IPS DF 19.7 (cell line): ENCODE measurements at places on chromosomes 4 and X.

GRCh38 chr4:26325191-26325590 is 4.4 kb downstream of the RBPJ start:
- no peak for DNase-seq

DNA sequence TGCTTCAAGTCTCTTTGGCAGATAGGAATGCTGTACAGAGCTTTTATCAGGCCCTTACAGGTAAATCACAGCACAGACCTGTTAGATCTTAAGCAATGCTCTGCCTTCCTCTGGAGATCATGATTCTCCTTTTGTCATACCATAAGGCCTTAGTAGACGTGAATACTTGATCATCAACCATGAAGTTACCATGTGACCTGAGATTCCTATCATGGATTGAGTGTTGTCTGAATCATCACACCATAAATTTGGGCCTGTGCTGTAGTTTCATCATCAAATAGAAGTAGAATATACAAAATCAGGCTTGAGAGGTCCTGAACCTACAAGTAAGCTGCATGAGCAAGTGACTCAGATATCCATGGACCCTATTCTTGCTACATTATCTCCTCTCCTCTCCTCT is 466.8 kb upstream of the INTU start:
- no peak for DNase-seq

- DNase-seq = no peak
These were observed at the start of gene MAMLD1 for GRCh38 chrX:150362599-150363481. MAMLD1 (plus strand) TSS chrX:150363317; CDS start chrX:150445517, 82,200 bp downstream.

DNA sequence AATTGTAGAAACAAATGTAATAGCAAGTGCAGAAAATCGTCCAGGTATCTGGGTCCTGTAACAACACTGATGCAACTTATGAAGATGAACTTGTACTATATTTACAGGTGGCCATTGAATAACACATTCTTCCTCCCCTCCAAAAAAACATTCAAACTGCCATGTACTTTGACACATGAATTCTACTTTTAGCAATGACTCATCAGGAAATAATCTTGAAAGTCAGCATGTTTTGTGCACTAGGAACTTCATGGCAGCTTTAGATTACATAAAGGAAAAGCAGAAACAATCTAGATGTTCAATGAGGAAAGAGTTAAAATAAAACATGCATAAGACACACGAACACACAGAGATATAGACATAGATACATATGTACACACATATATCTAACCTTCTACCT is 2.5 kb downstream of the PABPC1L2A start:
- no peak for DNase-seq

- no peak for DNase-seq
These were observed 7.7 kb upstream of the WDR13 start for GRCh38 chrX:48589482-48590162.

- no peak for DNase-seq
These were observed 14.0 kb downstream of the RAP1GDS1 start for GRCh38 chr4:98275145-98275544.

- DNase-seq = no peak
These were observed 282.9 kb downstream of the USP46 start for GRCh38 chr4:52376132-52376704.

GRCh38 chr4:37827030-37827685 is 672 bp downstream of the PGM2 start:
- DNase-seq = no peak

DNA sequence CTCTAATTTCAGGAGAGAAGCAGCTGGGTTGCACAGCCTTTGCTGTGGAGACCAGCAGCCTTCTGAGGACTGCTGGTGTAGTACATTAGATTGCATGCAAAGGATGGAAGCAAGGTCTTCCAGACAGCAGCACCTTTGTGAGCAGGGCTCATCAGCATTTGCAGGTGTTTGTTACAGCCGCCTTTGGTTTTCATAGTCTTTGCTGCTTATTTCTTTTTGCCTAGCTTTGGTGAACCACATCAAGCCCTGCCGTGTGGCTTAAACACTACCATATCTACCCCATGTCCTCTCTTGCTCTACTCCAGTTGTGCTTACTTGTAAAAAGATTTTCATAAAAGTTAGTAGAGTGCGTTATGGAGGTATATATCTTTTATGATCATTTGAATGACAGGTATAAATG is 57.5 kb downstream of the MTM1 start:
- DNase-seq = no peak

DNA sequence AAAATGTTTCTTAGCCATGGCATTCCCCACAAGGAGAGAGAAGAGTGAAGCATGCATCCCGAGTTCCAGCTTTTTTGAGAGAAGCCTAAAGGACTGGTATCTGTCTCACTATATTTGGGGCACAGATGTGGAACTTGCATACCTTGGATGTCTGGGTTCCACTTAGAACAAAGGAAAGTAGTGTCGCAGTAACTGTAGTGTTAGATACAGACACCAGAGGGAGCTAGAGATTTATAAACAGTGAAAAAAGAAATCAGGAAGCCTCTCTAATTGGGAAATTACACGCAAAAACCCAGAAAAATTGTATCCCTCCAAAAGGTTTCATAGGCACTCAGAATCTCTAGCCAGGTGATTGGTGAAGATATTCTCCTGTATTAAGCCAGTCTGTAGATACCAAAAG is 34.4 kb downstream of the AGTR2 start:
- DNase-seq = peak; percentile 0

GRCh38 chr4:10077483-10078335 is 38.9 kb downstream of the WDR1 start:
- DNase-seq = no peak

- no peak for DNase-seq
These were observed 106.9 kb downstream of the PPARGC1A start for GRCh38 chr4:23782778-23783437.

DNA sequence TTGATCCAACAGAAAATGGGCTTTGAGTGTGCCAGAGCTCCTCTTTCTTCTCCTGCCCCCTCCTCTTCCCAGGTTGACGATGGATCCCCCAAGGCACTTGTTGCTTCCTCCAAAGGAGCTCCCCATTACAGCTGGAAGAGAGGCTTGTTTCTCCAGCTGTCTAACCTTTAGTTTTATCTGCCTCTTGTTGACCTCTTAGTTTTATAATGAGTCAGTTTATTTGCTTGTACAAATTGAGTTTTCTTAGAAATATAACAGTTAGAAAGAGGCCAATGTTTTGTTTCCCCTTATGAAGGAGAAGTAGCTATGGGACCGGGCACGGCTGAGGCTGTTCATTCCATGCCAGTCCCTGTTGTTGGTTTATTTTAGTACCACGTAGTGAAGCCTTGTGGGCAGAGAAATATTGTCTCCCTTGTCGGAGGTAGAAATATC is 158.2 kb downstream of the SPRY1 start:
- DNase-seq = no peak

DNA sequence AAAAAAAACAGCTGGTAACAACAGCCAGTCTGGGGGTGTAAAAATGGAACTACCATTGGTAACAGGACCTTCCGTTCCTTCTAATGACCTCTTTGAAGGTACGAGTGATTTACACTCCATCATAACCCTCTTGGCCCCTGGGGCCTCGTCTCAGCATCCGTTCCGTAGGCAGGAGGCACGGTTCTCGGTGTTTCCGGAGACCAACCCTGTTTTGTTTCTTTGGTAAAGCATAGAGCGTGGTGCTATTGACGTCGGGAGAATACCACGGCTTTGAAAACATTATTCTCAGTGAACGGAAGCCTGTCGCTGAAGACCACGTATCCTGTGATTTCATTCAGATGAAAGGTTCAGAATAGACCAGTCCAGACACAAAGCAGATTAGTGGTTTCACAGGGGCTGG is 198.9 kb downstream of the ASMT start:
- DNase-seq = no peak

- no peak for DNase-seq
These were observed 391.3 kb upstream of the FAM241A start for GRCh38 chr4:111754003-111754402.

DNA sequence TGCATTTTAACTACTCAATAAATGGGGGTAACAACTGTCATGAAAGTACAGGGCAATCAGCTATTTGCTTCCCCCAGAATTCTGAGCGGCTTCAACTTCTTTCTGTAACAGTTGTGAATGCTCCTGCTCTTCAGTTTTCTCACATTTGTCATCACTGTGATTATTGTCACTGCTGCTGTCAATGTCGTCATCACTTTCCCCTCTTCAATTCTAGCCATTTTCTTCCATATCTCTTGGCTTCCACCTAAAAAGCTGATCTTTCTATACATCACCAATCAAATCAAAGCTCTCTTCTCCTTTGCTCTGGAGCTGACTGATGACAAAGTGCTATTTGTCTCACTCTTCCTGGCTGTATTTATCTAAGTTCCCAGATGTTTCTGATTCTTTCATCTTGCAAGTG is 125.6 kb downstream of the COMMD8 start:
- DNase-seq = no peak

- DNase-seq = no peak
These were observed 82.3 kb downstream of the SPRY1 start for GRCh38 chr4:123478859-123479345.

GRCh38 chr4:148530114-148530513 is 87.9 kb upstream of the NR3C2 start:
- DNase-seq = no peak

GRCh38 chr4:24768006-24768405 is 27.4 kb upstream of the SOD3 start:
- no peak for DNase-seq

GRCh38 chr4:176340871-176341685 is 21.3 kb downstream of the SPCS3 start:
- DNase-seq = no peak

GRCh38 chr4:102169345-102169744 is 175.9 kb downstream of the SLC39A8 start:
- DNase-seq = no peak

GRCh38 chr4:1122505-1122904 is 9.1 kb upstream of the RNF212 start:
- DNase-seq = no peak

GRCh38 chr4:161256716-161257115 is 907.1 kb downstream of the FSTL5 start:
- DNase-seq = no peak

DNA sequence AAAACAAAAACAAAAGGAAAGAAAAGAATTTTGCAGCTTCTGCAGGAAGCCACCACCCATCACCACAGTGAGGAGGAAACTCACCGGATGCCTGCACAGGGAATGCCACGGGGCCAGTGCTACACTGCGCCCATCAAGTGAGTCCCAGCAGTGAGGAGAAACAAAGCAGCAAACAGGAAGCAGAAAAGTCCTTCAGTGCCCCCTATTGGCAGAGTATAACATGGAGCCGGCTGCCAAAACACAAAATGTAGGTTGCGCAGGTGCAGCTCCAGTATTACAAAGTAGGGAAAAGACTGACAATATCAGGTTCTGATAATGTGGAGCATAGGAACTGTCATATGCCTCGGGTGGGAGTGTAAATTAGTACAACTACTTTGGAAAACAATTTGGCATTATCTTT is 23.3 kb upstream of the SCML2 start:
- no peak for DNase-seq

- no peak for DNase-seq
These were observed 113.6 kb downstream of the CNKSR2 start for GRCh38 chrX:21487832-21488231.

DNA sequence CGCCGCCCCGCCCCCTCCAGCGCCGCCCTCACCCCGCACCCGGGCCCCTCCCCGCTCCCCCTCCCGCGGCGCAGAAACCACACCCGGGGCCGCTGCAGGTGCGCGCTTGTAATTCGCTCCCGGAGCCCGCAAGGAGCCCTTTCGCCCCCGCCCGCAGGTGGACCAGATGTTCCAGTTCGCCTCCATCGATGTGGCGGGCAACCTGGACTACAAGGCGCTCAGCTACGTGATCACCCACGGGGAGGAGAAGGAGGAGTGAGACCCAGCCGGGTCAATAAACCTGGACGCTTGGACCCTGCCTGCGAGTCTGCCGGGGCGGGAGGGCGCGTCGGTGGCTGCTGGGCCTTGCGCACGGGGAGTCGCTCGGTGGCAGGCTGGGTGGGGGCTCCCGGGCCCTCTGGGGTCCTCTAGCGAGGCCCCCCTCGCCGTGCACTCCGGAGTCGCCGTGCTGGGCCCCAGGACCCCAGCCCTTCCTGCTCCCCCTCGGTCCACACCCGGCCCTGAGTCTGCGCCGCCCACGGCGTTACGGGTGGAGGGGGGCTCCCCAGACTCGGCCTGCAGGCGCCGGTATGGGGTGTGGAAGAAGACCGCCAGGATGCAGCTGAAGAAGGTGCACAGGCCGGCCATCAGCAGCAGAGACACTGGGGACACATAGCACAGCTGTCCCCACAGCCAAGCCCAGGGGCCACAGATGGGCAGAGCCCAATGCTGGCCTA is 7.1 kb downstream of the SLC49A3 start:
- no peak for DNase-seq

- no peak for DNase-seq
These were observed 206.2 kb downstream of the PRDM5 start for GRCh38 chr4:120716346-120716745.

DNA sequence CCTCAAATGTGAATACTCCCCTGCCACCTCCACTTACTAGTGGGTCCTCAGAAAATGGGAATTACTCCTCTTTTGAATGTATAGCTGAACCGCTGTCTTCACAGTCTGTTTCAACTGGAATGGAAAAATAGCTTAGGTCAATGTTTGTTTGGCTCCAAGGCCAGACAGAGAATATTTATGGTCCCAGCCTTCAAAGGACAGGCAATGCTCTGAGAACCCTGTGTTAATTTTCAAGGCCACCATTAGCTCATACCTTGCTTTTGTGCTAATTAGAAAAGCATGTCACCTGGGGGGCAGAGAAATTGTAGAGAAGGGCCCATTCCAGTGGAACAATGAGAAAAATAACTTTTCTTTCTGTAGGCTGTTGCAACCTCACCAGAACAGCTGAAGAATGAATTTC is 4.6 kb upstream of the MORF4L2 start:
- DNase-seq = no peak

GRCh38 chr4:52507774-52508173 is 151.3 kb downstream of the USP46 start:
- no peak for DNase-seq

GRCh38 chr4:154714339-154715040 is 29.3 kb upstream of the LRAT start:
- no peak for DNase-seq

GRCh38 chr4:100372432-100372831 is 145.4 kb downstream of the EMCN start:
- DNase-seq = no peak

GRCh38 chr4:186979961-186980745 is 256.5 kb upstream of the FAT1 start:
- DNase-seq = no peak

DNA sequence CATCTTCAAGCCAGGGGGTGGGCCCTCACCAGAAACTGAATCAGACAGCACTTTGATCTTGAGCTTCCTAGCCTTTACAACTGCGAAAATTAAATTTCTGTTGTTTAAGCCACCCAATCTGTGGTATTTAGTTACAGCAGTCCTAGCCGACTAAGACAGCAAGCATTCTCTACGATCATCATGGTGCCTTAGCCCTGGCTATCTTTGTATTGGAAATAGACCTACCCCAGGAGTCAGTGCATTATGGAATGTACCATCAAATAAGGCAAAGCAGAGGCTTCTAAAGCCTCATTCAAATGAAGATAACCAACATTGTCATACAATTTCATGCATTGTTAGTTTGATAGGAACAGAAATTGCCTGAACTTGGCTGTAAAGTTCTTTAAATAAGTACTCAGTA is 75.0 kb downstream of the PARM1 start:
- DNase-seq = peak; percentile 23

GRCh38 chr4:93983140-93983539 is 154.6 kb downstream of the ATOH1 start:
- no peak for DNase-seq

GRCh38 chr4:89158884-89159503 is 47.7 kb downstream of the TIGD2 start:
- no peak for DNase-seq
